ENCODE measurements at places on chromosomes 1 and 21. TPM values are rescaled to one million over a fixed set of nuclear protein-coding genes. Genes with fewer than 3 reads are reported as not detected.

DNA sequence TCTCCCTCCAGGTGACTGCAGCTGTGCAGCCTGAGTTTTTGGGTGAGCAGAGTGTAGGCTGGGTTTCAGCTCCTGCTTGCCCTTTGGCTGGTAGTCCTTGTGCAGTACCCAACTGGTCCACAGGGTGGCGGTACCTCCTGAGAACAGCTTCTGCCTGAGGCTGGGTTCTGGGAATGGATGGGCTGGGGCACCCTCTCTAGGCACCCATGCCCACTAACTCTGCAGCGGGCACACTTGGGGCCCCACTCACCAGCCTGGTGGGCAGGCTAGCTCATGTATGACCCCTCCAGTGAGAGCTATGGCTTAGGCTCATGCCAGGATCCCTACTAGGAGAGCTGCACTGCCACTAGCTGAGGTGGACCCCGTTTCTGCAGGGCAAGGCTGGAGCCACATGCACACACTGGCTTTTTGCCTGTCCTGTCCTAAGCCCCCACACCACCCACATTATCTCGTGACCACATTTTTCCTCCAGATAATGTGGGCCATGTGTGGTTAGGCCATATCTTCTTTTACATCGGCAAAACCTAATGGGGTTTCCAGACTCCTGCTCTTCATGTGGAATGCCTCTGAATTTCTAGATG, 15.5 kb upstream of the GSTM4 start:
- H3K4me1 ChIP-seq: peaks cover 22% of the 10 kb centered on the region
- H3K27me3 ChIP-seq: no peaks in the 10 kb centered on the region
- no peak overlapping the region for H3K27ac ChIP-seq
- DNase-seq: peak; percentile 90
- H3K36me3 ChIP-seq: no peaks in the 10 kb centered on the region

GRCh38 chr1:204858363-204858821, 12.3 kb upstream of the NFASC start:
- H3K27ac ChIP-seq: no peak overlapping the region
- H3K36me3 ChIP-seq: no peaks in the 10 kb centered on the region
- DNase-seq: no peak
- peaks cover 47% of the 10 kb centered on the region for H3K27me3 ChIP-seq

PIAS3 gene
- 57.1 TPM for total RNA-seq

GRCh38 chr1:54339126-54339525, 67.1 kb downstream of the SSBP3 start:
- H3K27me3 ChIP-seq: no peaks in the 10 kb centered on the region
- H3K36me3 ChIP-seq: no peaks in the 10 kb centered on the region
- H3K4me3 ChIP-seq: no peak overlapping the region
- H3K27ac ChIP-seq: no peak overlapping the region
- peaks cover 31% of the 10 kb centered on the region for H3K4me1 ChIP-seq
- no peak for DNase-seq

GRCh38 chr1:109919303-109919702, 8.7 kb downstream of the CSF1 start:
- DNase-seq: no peak
- no peak overlapping the region for H3K4me3 ChIP-seq
- H3K27ac ChIP-seq: no peak overlapping the region
- H3K4me1 ChIP-seq: peaks cover 10% of the 10 kb centered on the region
- H3K36me3 ChIP-seq: peaks cover 51% of the 10 kb centered on the region

GRCh38 chr1:226601456-226601855, 52.9 kb downstream of the STUM start:
- H3K4me3 ChIP-seq: no peak overlapping the region
- peak; percentile 43 for DNase-seq
- H3K27me3 ChIP-seq: peaks cover 8% of the 10 kb centered on the region
- no peak overlapping the region for H3K27ac ChIP-seq
- H3K4me1 ChIP-seq: peaks cover 32% of the 10 kb centered on the region
